Smooth muscle cell of the pulmonary artery (primary cell): ENCODE measurements at places on chromosomes 11 and 22. TPM values are rescaled to one million over a fixed set of nuclear protein-coding genes. Genes with fewer than 3 reads are reported as not detected.

The ALX4 gene
- total RNA-seq: 0.13 TPM in 1 of 2 replicates, not detected in the other

The GRAMD1B gene
- 4.8 and 8.9 TPM in 2 replicates for total RNA-seq

The RIMBP3B gene
- 0.20 and 0.23 TPM in 2 replicates for total RNA-seq

The SHANK2 gene
- 1.8 and 6.5 TPM in 2 replicates for total RNA-seq

The SLC25A22 gene
- 13.9 and 18.2 TPM in 2 replicates for total RNA-seq

The DDIAS gene
- total RNA-seq: 1.7 and 2.2 TPM in 2 replicates

The ACO2 gene
- total RNA-seq: 94.5 and 101 TPM in 2 replicates

The MS4A14 gene
- not detected in 2 replicates for total RNA-seq
